ENCODE measurements at places on chromosomes 5 and 9. TPM values are rescaled to one million over a fixed set of nuclear protein-coding genes. Genes with fewer than 3 reads are reported as not detected.

- no peak for DNase-seq
Measured at GRCh38 chr5:175288048-175288621, 155.8 kb downstream of the DRD1 start.

DNA sequence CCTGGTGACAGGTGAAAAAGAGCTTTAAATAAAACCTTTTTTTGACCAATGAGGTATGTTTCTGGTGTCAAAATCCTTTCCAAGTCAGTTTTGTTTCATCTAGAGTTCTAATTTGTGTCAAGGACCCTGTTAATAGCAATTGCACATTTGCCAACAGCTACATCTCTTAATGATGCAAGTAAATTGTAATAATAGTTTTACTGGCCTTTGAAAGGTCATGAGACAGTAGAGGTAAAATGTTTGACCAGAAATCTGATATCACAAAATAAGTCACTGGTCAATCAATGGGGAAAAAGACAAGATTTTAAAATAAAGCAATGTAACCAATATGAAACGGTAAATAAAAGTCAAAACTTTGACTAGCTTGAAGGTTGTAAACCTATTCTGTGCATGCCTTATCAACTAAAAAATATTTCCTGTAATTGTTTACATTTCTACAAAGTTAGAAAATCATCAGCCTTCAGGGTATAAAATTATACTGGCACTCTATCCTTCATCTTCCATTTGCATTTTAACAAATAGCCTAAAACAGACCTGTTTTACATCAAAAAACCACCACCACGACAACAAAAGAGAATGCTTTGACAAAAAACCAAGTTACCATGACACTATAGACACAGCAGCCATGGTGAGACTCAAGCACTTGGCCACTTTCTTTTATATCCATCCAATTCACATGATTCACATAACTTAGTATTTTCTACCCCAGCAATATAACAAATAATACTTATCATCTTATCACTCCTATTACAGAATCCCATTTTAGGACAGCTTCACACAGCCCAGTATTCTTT, 3.0 kb downstream of the NADK2 start:
- DNase-seq, result no peak

GRCh38 chr5:126023994-126024441, 399.2 kb upstream of the GRAMD2B start:
- DNase-seq, result no peak

DNA sequence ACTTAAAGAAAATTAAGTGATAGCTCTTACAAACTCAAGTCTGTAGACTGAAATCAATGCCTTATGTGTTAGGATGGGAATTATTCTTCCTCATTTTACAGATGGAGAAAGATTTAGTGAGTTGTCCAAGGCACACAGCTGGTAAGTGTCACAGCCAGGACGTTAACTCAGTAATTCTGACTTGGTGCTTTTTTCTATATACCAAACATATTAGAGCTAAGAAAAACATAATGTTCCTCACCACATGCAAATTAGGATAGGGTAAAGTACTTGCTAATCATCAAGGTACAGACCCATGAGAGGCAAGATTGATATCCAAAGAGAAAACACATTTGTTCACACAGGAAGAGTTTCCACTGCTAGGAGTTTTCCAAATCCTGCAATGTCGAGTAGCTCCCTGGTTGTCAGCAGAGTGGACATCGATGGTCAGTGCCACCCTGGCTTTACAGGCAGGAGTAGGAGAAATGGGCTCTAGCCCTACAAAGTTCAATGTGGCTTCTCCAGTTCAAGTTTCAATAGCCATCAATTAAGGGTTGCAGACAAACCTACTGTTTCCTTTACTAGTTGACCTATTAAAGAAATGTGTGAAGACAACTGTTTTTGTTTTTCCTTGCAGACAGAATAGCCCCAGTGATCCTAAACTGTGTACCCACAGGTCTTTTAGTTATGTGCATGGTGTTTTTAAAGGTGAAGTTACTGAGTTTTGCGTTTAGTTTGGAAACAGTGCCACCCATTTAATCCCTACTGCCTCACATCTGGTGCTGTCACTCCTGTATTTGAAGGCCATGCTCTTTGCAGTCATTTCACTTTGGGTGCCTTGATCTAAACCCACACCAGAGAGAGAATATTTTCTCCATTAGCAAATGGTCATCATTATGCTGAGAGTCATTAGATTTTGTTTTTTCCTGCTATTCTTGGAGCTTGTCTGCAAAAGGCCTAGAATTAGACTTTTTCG, 460.8 kb upstream of the SMARCA2 start:
- DNase-seq, result no peak

CEL gene
- total RNA-seq, result 0.95 TPM

SYK gene
- 12.1 TPM for total RNA-seq

FOXI1 gene
- total RNA-seq, result not detected

Data from urinary bladder (tissue), 4 donors.